ENCODE measurements at places on chromosomes 12 and 14.

DNA sequence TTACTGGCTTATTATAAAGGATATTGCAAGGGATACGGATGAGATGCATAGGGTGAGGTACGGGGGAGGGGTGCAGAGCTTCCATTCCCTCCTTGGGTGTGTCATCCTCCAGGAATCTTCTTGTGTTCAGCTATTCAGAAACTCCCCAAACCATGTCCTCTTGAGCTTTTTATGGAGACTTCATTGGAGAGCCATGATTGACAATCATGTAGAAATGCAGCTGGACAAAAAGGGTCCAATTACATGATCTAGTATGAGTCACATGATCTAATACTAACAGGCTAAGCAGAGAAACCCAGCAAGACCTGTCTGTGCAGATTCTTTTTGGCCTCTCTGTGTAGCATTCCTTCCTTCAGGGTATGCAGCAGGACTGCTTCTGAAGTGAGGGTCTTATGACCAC, 23.9 kb upstream of the FLVCR2 start:
- no peak for ATAC-seq

- no peak for ATAC-seq
Measured at GRCh38 chr14:96098309-96098998, 59.3 kb downstream of the C14orf132 start.

- ATAC-seq = no peak
Measured at GRCh38 chr12:107998863-107999262, 130.2 kb upstream of the WSCD2 start.

DNA sequence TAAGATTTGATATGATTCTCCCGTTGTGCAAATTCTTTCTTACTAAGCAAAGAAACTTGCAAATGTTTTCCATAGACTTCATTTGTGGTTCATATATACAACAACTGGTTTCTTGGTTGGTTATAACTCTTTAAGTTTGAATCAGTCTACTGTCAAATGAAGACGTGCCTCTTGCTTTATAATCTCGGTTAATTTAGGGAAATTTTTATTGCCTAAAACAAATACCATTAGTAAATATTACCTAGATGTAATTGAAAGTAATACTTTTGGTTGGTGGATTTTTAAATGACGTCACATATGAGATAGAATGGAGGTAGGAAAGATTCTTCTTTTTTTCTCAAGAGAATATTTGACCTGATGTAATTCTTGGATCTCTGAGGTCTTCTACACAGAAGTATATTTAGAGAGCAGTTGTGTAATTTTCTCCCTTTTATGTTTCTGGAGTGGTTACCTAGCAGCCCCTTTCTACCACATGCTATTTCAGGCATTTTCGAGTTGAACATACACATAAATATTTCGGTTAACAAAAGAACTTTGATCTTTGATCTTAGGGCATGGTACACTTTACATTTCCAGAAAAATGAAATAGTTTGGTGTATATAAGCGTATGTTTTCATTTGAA, 1.7 kb downstream of the ATF7IP start:
- ATAC-seq = peak; percentile 62

GRCh38 chr14:62168564-62169155, 406.4 kb downstream of the SNAPC1 start:
- no peak for ATAC-seq

DNA sequence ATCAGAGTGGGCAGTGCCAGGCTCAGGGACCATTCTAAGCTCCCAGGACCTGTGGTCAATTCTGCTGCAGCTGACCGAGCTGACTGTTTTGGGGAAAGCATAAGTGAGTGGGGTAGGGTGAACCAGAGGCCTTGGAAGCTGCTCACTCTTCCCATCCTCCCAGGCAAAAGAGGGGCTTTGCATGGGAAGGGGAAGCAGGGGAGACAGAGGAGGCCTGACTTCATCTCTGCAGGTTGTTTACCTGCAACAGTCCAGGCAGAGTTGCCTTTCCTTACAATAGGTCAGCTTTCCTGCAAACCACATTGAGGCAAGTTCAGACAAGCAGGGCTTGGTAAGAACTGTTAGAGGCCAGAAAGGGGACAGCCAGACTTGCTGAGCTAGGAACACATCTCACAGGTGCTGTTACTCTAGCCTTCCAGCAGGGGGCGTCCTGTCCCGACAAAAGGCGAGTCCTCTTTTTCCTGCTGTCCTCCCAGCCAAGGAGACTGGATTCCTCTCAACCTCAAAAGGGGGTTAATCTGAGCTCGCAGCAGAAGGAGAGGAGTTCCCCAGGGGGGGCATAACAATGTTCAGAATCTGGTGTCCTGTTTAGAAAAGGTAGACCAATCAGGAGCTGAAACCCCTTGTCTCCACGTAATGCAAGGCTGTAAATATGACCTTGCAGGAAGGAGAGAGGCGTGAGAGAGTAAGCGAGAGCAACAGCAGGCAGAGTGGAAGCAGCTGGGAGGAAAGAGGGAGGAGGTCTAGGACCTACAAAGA, 4.3 kb upstream of the DHRS2 start:
- ATAC-seq = peak; percentile 83

DNA sequence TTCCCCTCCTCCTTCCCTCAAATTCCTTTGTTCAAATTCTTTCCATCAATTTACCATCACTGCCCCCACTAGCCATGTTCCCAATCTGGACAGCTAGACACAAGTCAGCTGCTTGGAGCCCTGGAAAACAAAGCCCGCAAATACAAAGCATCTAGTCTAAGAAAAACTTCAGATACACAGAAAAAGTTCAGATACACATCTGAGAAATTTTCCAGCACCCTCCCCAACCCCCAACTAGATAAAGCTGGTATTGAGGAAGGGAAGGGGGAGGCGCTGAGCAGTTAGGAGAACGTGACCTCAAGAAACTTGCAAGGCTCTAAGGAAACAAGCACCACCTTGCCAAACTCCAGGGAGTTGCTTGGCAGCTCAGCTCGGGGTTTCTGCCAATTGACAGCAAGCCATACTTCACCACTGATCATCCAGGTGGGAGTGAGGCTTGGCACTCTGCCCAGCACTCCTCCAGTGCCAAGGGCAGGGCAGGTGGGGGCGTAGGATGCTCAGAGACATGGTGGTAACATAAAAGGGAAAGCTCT, 5.1 kb upstream of the CNIH1 start:
- no peak for ATAC-seq

- ATAC-seq = no peak
Measured at GRCh38 chr12:68806488-68807237, 1.3 kb upstream of the MDM2 start.

GRCh38 chr14:100850841-100851585, 25.1 kb downstream of the MEG3 start:
- peak; percentile 87 for ATAC-seq
